Hematopoietic multipotent progenitor cell treated with erythropoietin and hydrocortisone succinate and interleukin-3 and kit ligand, for 6 days (in vitro differentiated cells): ENCODE measurements at places on chromosomes 13 and 19.

- peak; percentile 3 for DNase-seq
Measured at GRCh38 chr19:28504139-28504538, 708.8 kb downstream of the UQCRFS1 start.

GRCh38 chr19:7832781-7833180 lies 2.8 kb downstream of the EVI5L start:
- DNase-seq = no peak

DNA sequence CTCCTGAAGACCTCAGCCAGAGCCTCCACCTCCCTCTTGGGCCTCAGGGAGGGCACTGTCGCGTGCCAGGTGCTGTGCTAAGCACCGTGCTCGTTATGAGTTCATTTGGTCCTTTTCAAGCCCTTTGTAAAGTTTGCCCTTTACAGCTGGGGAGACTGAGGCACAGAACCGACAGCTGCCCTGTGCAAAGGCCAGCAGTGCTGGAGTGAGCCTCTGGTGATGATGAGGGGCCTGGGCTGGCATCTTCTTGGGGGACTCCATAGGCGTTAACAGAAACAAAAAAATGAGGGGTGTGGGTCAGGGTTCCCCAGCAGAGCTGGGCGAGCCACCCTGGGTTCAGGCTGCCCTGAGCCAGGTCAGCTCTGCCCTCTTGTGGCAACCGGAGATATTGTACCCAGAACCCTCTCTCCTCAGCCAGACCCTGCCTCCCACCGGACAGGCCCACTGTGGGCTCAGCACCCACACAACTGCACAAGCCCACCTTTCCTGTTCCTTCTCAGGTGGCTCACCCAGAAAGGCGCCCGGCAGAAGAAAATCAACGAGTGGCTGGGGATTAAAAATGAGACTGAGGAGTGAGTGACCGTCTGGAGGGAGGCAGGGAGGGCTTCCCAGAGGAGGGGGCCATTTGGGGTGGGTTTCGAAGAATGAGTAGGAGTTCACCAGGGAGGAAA lies 5.5 kb upstream of the IFI30 start:
- DNase-seq = peak; percentile 85

GRCh38 chr19:6313398-6313969 lies 19.9 kb downstream of the ACER1 start:
- no peak for DNase-seq

- no peak for DNase-seq
Measured at GRCh38 chr13:97512732-97513131, 78.8 kb downstream of the RAP2A start.

- DNase-seq = no peak
Measured at GRCh38 chr13:70415136-70415535, 306.9 kb upstream of the KLHL1 start.

GRCh38 chr13:106213028-106213757 lies 322.3 kb downstream of the EFNB2 start:
- no peak for DNase-seq

DNA sequence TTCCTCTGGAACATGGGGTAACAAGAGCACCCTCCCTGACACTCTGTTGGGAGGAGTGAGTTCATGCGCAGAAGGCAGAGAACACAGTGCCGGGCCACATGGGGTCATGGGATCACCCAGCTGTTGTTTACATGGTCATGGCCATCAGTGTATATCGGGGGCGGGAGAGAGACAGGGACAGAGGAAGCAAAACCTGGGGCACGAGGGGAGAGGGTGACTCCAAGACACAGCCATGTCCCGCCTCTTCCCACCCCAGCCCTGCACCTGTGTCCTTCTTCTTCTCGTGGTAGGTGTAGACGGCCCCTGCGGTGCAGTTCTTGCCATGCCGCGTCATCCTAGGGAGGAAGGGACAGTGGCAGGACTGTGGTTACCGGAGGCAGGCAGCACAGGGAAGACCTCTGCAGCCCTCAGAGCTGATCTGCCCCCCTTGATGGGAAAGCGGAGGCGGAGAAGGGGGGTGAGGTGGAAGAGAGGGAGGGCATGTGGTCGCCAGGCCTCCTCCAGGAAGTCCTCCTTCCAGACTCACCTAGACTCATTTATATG lies 19.9 kb downstream of the NOSIP start:
- no peak for DNase-seq

DNA sequence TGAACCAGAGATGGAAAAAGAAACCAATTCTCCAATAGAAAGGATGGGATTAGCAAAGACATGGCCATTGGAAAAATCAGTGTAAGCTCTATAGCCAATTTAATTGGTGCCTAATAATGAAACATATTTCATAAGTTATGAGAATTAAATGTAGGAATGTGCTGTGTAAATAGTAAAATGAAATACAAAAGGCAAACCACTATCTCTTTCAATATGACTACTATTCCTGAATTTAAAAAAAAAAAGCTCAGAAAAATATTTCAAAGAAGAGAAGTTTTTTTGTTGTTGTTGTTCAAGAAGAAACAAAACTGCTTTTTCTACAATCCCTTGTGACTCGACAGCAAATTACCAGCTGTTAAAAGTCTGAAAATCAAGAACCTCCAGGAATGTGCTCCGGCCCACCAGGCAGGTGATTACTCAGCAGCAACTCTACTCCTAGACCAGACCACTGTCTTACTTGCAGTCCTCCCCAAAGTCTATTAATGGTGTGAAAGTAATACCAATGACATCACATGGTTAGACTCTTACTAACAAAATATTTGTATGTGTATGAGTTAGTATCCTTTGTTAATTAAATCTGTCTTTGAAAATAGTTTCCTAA lies 362.4 kb downstream of the KCTD12 start:
- no peak for DNase-seq

GRCh38 chr19:54882758-54883157 lies 8.7 kb downstream of the FCAR start:
- peak; percentile 65 for DNase-seq
